ENCODE measurements at places on chromosomes 4 and X.

DNA sequence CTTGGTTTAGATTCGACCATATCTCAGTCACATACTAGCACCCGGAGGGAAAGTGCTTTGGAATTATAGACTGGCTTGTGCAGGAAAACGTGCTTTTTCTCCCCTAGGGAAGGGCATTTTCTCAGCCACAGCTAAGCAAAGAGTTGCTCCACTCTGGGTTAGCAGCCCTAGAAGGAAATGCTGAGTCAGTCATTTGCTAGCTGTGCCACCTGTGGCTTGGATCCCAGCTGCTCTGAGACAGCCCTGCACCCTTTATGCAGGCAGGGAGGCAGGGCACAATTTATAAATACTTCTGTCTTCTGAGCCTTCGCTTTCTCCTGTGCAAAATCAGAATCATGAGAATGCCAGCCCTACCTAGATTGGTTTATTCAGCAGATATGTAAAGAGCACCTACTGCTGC is 1.3 kb upstream of the USP51 start:
- DNase-seq: no peak

GRCh38 chrX:124719060-124719459 is 372.7 kb downstream of the SH2D1A start:
- no peak for DNase-seq

DNA sequence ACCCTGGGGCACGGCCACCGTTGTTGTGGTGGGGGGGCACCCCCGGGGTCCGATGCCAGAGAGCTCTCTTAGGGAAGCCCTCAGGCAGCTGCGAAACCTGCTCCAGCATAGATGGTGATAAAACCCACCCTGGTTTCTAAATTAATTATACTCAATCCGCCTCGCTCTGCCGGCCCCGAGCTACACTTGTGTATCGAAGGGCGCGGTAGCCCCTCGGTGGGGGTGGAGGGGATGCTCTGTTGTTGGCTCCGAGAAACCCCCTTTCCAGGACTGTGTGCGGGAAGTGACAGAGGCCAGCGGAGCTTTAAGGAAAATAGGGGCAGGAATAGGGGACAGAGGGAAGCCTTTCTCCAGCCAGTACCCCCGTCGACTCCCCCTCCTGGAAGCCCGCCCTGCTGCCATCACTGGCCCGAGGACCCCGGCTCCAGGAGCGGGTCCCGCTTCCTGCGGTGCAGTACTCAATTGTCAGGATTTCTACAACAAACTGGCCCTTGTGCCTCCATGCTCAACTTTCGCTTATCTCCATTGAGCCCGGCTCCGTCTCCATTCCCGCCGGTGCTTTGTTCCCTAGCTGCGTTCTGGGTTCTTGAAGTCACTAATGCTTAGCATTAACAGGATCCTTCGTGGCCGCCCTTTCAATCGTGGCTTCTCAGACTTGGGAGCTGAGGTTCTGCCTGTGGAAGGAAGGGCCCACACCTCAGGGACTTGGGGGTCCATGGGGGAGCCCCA is 408.2 kb downstream of the BCOR start:
- DNase-seq: no peak

- no peak for DNase-seq
Measured at GRCh38 chrX:24426921-24427746, 38.0 kb upstream of the PDK3 start.

- DNase-seq: peak; percentile 31
Measured at GRCh38 chrX:107716118-107716684, 59.4 kb downstream of the TSC22D3 start.

DNA sequence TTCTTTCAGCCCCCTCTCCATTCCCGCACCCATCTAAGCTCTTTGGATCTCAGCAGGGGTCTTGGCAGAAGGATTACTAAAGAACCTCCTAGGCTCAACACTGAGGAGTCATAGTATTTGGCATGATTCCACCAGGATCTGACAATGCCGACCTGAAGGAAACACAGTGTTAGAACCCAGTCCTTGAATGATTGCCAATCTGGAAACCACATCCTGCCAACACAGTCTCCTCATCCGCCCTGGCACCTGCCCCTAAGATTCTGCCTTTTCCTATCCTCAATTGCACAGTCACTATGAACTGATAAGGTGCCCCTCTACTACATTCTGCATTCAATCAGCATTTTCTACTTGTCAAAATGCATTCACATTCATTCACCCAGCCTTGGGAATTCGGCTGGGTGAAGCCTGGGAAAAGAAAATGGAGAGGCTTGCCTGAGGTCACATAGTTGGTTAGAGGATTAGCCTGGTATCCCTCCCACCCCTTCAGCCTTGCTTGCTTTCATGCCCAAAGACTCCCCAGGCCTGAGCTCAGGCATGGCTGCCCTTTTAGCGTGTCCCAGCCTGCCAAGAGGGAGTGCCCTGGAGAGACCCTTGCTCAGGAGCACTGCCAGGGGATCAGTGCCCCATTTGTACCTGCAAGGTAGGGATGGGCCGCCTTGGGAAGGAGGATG is 2.2 kb upstream of the CLDN2 start:
- DNase-seq: peak; percentile 81
